Stimulated activated CD4-positive, alpha-beta T cell treated with anti-CD3 and anti-CD28 coated beads, Interleukin-2, amount 100 ng/mL, for 24 hours (primary cell): ENCODE measurements at places on chromosomes 11 and 22.

- DNase-seq = no peak
These were observed 84.4 kb downstream of the CD44 start for GRCh38 chr11:35223371-35223796.

DNA sequence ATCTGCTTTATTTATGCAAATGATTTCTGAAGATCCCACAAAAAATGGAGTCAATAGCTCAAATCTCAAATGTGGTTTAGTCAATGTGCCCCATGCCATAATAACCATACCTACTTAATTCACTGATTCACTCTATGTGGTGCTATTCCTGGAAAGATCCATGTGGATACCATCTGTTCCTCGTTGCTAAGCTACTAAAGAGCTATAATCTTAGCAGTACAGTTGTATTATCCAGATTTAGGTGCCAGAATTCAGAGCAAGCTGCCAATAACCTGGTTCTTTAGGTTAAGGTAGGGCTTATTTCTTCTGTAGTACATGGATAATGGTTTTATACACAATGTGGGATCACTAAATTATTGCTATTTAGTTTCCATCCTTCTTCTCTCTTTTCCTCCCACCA, 974.7 kb upstream of the CCDC90B start:
- DNase-seq = no peak

DNA sequence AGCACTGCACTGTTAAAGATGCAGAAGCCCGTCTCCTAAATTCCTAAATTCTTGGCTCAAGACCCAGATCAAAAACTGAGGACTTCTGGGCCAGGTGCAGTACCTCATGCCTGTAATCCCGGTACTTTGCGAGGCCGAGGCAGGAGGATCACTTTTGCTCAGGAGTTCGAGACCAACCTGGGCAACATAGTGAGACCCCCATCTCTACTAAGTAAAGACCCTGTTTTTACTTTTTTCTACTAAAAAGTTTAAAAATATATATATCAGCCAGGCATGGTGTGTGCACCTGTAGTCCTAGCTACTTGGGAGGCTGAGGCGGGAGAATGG, 29.7 kb downstream of the PDGFB start:
- DNase-seq = no peak

DNA sequence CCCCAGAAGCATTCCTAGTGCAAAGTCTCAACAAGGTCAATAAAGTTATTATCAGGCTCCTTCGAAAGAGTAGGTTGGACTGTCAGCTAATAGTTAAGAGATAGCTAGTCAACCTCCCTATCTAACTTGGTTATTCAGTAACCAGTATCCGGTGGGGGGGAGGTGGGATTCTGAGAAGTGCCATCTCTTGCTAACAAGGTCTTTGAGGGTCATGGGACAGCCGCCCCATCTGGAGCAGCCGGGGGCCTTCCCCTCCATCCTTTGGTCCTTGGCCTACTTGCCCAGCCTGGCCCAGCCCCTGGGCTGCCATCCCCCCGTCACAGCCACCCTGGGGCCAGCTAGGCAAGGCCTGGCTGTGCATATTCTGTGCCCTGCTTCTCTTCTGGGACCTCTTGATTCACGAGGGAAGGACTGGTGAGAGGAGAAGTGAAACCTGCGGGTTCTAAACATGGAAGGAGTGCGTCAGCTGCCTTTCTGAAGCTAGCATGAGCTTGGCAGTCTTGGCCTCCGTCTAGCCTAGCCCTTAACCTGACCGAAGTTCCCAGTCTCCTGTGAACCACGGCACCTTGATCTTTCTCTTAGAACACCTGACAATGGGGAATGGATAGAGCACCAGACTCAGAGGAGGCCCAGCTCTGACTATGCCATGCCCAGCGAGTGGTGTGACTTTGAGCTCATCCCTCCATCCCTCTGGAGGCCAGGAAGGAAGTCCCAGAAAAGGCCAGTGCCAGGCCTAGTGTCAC, 9.3 kb downstream of the SLC37A2 start:
- DNase-seq = no peak

- peak; percentile 89 for DNase-seq
These were observed 32.7 kb upstream of the GLYATL1B start for GRCh38 chr11:59053387-59053786.

DNA sequence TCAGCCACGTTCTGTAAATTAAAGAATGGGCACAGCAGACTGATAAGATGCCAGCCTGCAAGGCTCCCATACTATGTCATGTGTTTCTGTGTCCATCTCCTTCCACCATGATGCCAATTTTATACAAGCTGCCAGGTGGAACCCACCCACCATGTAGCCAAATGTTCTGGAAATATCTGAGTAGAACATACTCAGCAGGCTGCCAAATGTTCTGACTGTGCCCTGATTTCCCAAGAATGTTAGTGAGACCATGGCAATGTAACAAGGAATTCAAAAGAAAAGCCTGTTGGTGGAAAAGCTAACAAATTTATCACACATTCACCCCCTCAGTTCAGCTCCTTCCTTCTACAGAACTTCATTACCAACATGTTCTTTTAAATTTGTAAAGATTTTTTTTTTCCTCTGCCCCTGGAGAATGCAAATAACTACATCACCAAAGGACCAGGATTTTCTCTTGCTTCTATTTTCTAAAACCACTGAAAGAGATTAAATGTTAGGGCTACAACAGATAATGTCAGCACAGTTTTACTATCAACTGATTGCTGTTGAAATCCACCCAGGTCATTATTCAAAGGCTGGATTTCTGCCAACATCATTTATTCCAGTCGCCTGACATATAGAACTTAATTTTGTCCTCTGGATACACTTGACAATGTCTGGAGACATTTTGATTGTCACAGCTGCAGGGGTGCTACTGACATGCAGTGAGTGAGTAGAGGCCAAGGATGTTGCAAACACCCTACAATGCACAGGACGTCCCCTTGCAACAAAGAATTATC, 3.1 kb downstream of the DMC1 start:
- DNase-seq = no peak

DNA sequence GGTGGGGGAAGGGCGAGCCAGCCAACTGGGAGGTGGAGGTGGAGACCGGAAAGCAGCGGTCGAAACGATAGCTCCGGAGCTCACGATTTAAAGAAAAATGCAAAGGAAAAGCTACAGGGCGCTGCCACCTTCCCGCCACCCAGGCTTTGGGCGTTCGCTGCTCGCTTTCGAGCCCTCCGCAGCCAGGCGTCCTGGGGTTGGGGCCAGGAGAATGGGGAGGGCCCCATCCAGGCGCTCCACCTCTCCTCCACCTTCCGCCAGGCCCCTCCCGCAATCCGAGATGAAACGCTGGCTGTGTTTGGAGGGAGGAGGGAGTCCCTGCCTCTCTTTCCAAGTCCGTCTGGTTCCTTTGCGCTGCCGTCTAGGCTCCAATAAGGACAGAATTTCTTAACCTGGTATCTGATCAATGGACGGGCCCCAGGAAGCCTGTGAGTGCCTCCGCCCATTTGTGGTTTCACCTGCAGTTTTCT, 483 bp upstream of the ABTB2 start:
- no peak for DNase-seq

DNA sequence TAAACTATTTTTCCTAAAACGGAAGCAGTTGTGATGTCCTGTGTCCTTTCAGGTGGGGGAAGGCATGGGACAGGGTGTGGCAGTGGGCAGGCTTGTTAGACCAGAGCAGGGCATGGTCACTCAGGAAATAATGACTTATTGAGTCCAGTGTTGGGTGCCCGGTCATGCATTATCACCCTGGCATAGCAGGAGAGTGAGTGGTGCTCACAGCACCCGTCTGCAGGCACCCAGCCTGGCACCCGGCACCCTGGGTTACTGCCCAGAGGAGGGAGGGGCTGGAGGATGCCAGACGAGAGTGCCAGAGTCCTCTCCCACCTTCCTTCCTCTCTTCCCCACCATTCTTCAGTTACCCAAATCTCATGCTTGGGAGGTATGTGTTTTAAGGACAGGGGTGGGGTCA, 59.1 kb downstream of the ST3GAL4 start:
- DNase-seq = no peak
